ENCODE measurements at places on chromosomes 4 and X. TPM values are rescaled to one million over a fixed set of nuclear protein-coding genes. Genes with fewer than 3 reads are reported as not detected.

HPGDS gene
- total RNA-seq = 4.4 TPM

FAM9B gene
- total RNA-seq = 0.65 TPM

CXCL1 gene
- total RNA-seq = 0.55 TPM

NOX1 gene
- total RNA-seq = 0.78 TPM

GRIA2 gene
- total RNA-seq = 0.18 TPM
